ENCODE measurements at places on chromosomes 16 and 17. TPM values are rescaled to one million over a fixed set of nuclear protein-coding genes. Genes with fewer than 3 reads are reported as not detected.
A peak's percentile ranks its signal among the peaks of the same experiment; 100 is the strongest.

Gene KRT17
- 3,327 TPM for total RNA-seq

Gene ADCY7
- 16.8 TPM for total RNA-seq

Gene PYY
- total RNA-seq, result 3.5 TPM

Gene RBFOX1
- total RNA-seq, result 21.0 TPM

Gene RHBDF1
- 25.3 TPM for total RNA-seq

Gene KRT20
- total RNA-seq, result 41.9 TPM

Gene LAT
- 8.5 TPM for total RNA-seq

Gene AIPL1
- not detected for total RNA-seq

Gene FBXO39
- 0.26 TPM for total RNA-seq

Gene KRT13
- 1,618 TPM for total RNA-seq

GRCh38 chr17:36818134-36818825, 119.0 kb upstream of the LHX1 start:
- no peak overlapping the region for H3K27ac ChIP-seq
- H3K36me3 ChIP-seq, result no peaks in the 10 kb centered on the region
- H3K4me1 ChIP-seq, result peaks cover 13% of the 10 kb centered on the region
- peaks cover 67% of the 10 kb centered on the region for H3K27me3 ChIP-seq

GRCh38 chr17:55664287-55664686, 58.4 kb downstream of the TMEM100 start:
- H3K27ac ChIP-seq, result no peak overlapping the region
- H3K36me3 ChIP-seq, result no peaks in the 10 kb centered on the region
- peaks cover 35% of the 10 kb centered on the region for H3K4me1 ChIP-seq
- H3K27me3 ChIP-seq, result peaks cover 2% of the 10 kb centered on the region
- DNase-seq, result no peak
- no peak overlapping the region for H3K4me3 ChIP-seq

DNA sequence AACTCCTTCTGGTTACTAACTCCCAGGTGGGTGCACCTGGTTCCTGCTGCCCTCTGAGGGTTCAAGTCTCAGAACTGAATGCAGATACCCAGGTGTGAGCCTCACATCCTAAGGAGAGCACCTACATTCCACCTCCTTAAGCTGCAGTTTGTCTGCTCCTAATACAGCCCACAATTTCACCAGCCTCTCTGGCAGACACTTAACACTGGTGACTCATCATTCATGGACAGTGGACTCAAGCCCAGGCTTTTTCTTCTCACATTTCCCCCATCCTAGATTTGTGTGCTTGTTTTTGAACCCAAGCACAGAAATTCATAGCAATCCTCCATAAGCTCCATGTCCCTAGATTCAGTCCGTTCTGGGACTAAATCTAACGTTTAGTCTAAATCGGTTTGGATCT, 7.0 kb upstream of the MAF start:
- DNase-seq, result no peak
- H3K4me3 ChIP-seq, result no peak overlapping the region
- no peaks in the 10 kb centered on the region for H3K36me3 ChIP-seq

- DNase-seq, result no peak
- H3K4me1 ChIP-seq, result peaks cover 32% of the 10 kb centered on the region
- H3K36me3 ChIP-seq, result peaks cover 24% of the 10 kb centered on the region
- no peak overlapping the region for H3K4me3 ChIP-seq
These were observed 22.5 kb downstream of the VPS53 start for GRCh38 chr17:692116-692515.

- peaks cover 30% of the 10 kb centered on the region for H3K4me1 ChIP-seq
- DNase-seq, result no peak
- no peak overlapping the region for H3K4me3 ChIP-seq
- H3K36me3 ChIP-seq, result peaks cover 23% of the 10 kb centered on the region
- no peaks in the 10 kb centered on the region for H3K27me3 ChIP-seq
- H3K27ac ChIP-seq, result no peak overlapping the region
These were observed 34.4 kb downstream of the CMIP start for GRCh38 chr16:81478876-81479511.

DNA sequence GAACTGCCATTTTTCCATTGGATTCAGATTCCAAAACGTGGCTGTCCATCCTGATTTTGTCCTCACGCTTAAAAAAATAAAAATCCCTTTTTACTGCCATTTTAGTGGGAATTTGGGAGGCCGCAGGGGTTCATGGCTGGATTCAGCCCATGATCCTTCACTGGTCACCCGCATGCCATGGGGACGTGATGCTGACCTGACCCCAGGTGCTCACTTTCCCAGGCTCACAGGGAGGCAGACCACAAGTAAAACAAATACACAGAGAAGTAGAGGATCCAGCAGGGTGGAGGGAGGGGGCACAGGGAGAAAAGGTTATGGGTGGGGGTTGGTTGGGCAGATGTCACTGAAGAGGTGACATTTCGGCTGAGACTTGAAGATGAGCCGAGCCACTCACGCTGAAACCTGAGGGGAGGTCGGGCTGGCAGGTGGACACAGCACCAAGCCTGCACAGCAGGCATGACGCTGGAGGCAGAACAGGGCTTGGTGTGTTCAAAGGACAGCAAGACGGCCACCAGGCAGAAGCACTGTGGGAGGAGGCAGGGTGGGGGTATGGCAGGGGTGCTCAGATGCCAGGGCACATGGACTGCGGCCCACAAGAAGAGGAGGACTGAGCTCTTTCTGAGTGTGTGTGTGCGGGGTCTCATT, 10.7 kb downstream of the COX4I1 start:
- no peak for DNase-seq
- H3K27ac ChIP-seq, result no peak overlapping the region
- H3K4me3 ChIP-seq, result no peak overlapping the region
- peaks cover 31% of the 10 kb centered on the region for H3K27me3 ChIP-seq
- no peaks in the 10 kb centered on the region for H3K4me1 ChIP-seq

GRCh38 chr17:73133911-73134649, 30.7 kb upstream of the SSTR2 start:
- no peaks in the 10 kb centered on the region for H3K36me3 ChIP-seq
- no peak overlapping the region for H3K4me3 ChIP-seq
- DNase-seq, result no peak
- no peak overlapping the region for H3K27ac ChIP-seq
- peaks cover 5% of the 10 kb centered on the region for H3K4me1 ChIP-seq

GRCh38 chr16:31371008-31371407, 16.0 kb downstream of the ITGAX start:
- H3K4me1 ChIP-seq, result no peaks in the 10 kb centered on the region
- DNase-seq, result no peak
- no peaks in the 10 kb centered on the region for H3K36me3 ChIP-seq
- H3K27me3 ChIP-seq, result peaks cover 26% of the 10 kb centered on the region
- no peak overlapping the region for H3K27ac ChIP-seq

DNA sequence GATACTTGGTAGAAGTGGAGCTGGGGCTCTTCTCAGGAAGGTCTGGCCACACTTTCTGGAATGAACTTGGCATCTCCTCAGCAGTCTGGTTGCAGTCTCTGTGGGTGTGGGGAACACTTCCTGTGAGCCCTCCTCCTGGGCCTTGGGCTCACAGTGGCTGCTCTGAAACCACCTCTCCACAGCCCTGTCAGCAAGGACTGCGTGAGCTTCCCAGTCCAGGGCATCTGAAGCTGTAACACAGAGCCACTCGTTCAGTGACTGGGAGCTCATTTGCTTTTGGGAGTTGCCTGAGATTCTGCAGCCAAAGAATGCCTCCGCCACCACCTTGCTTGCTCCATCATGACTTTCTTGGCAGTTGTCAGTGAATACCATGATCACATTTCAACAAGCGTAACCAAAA, 60.0 kb downstream of the CLEC16A start:
- peaks cover 16% of the 10 kb centered on the region for H3K4me1 ChIP-seq
- no peaks in the 10 kb centered on the region for H3K27me3 ChIP-seq
- no peak for DNase-seq
- H3K27ac ChIP-seq, result no peak overlapping the region
- H3K36me3 ChIP-seq, result peaks cover 20% of the 10 kb centered on the region

DNA sequence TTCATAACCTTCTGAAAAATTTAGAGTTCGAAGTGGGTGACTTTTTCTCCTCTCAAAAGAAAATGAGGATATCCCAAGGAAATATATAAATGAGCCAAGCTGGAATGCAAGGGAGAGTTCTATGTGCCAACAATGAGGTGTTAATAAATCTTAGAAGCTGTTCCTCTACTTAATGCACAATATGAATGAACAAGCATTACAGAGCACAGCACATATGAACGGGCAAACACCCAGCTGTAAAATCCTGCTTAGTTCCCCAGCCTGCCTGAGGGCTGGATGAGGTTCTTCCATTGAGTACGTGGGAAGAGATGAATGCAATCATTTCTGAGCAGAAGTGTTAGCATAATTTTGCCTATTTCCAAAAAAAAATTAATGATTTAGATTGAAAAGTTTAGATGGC, 58.1 kb downstream of the WDR59 start:
- H3K27me3 ChIP-seq, result no peaks in the 10 kb centered on the region
- no peaks in the 10 kb centered on the region for H3K4me1 ChIP-seq
- H3K4me3 ChIP-seq, result no peak overlapping the region
- peaks cover 13% of the 10 kb centered on the region for H3K36me3 ChIP-seq

DNA sequence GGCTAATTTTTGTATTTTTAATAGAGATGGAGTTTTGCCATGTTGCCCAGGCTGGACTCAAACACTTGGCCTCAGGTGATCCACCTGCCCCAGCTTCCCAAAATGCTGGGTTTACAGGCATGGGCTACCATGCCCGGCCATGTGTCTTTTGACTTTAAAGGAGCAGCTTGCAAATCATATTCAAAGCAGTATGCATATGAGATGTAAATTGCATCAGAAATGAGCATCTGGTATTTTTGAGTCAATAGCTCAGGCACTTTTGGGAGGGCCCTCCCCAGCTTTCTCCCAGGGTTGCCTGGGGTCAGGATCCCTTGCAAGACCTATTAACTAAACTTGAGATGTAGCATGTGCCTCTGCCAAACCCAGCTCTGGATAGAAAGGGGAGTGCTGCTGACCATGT, 21.5 kb downstream of the EPOP start:
- no peak overlapping the region for H3K27ac ChIP-seq
- no peak for DNase-seq
- peaks cover 9% of the 10 kb centered on the region for H3K27me3 ChIP-seq

DNA sequence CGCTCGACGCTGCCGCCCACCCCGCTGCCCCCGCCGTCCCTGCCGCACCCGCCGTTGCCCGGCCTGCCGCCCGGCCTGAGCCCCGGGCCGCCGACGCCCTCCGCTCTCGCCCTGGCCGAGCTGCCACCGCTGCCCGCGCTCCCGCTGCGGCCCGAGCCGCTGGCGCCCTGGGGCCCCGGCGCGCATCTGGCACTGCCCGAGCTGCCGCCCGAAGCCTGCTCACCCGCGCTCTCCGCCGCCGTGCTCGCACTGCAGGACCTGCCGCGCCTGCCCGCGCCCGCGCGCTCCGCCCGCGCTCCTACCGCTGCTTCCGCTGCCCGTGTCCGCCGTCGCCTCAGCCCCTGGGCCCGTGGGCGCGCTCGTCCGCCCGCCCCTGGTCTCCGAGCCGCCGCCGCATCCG, 8.4 kb upstream of the CLDN9 start:
- no peaks in the 10 kb centered on the region for H3K4me1 ChIP-seq
- no peak for DNase-seq
- H3K27ac ChIP-seq, result no peak overlapping the region
- H3K36me3 ChIP-seq, result no peaks in the 10 kb centered on the region
- no peak overlapping the region for H3K4me3 ChIP-seq

- no peak for DNase-seq
- peaks cover 13% of the 10 kb centered on the region for H3K4me1 ChIP-seq
- H3K36me3 ChIP-seq, result no peaks in the 10 kb centered on the region
- no peaks in the 10 kb centered on the region for H3K27me3 ChIP-seq
- peak overlapping the region; percentile 75 for H3K27ac ChIP-seq
These were observed 7.1 kb upstream of the AKTIP start for GRCh38 chr16:53509906-53510703.

- no peak overlapping the region for H3K4me3 ChIP-seq
- no peak for DNase-seq
- no peaks in the 10 kb centered on the region for H3K27me3 ChIP-seq
- H3K27ac ChIP-seq, result no peak overlapping the region
- H3K4me1 ChIP-seq, result no peaks in the 10 kb centered on the region
These were observed 4.2 kb downstream of the C16orf90 start for GRCh38 chr16:3490911-3491629.

DNA sequence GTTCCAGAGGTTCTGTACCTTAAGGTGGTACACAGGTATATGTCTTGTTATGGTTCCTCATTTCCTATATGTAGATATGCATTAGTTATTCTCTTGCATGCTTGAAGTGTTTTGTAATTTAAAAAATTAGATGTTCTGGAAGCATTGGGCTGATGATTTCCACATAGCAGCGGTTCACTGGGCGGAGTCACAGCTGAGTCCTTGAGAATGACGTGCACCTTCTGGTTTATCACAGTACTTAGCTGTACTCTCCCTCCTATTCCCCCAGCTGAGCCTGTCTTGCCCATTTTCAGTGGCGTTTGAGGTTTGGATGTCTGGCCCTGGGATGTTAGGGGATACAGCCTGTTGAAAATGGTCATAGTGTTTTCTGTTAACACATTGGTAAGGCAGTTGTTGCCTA, 327.1 kb downstream of the SNX29 start:
- H3K36me3 ChIP-seq, result peaks cover 6% of the 10 kb centered on the region
- peaks cover 14% of the 10 kb centered on the region for H3K4me1 ChIP-seq
- no peak overlapping the region for H3K4me3 ChIP-seq
- H3K27ac ChIP-seq, result no peak overlapping the region

DNA sequence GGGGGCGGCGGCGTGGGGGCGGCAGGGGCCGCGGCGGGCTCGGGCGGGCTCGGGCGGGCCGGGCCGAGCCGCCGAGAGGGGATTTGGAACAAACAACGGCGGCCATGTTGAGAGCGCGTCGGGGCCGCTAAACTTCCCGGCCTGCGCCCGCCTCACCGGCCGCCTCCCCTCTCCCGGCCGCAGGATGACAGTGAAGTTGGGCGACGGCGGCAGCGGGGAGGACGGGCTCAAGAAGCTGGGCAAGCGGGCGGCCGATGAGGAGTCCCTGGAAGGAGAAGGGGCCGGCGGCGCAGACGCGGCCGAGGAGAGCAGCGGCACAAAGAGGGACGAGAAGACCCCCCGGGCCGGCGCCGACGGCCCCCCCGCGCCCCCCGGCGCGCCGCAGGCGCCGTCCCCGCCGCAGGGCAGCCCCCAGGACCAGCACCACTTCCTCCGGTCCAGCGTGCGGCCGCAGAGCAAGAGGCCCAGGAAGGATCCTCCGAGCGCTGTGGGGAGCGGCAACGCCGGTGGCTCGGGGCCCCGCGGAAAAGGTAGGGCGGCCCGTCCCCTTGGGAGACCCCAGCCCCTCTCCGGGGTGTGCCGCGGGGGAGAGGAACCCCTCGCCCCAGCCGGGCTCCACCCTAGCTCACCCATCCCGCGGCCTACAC, 2.4 kb downstream of the CRAMP1 start:
- peaks cover 9% of the 10 kb centered on the region for H3K36me3 ChIP-seq
- peaks cover 13% of the 10 kb centered on the region for H3K4me1 ChIP-seq
- H3K27me3 ChIP-seq, result peaks cover 9% of the 10 kb centered on the region
- H3K4me3 ChIP-seq, result peak overlapping the region; percentile 91

- H3K27me3 ChIP-seq, result peaks cover 6% of the 10 kb centered on the region
- H3K27ac ChIP-seq, result no peak overlapping the region
- no peaks in the 10 kb centered on the region for H3K36me3 ChIP-seq
- peaks cover 16% of the 10 kb centered on the region for H3K4me1 ChIP-seq
These were observed 5.4 kb upstream of the CPNE2 start for GRCh38 chr16:57087003-57087402.

GRCh38 chr17:64066716-64067115, 46.3 kb upstream of the ICAM2 start:
- no peak overlapping the region for H3K27ac ChIP-seq
- DNase-seq, result no peak
- peaks cover 47% of the 10 kb centered on the region for H3K36me3 ChIP-seq
- H3K4me3 ChIP-seq, result no peak overlapping the region
- no peaks in the 10 kb centered on the region for H3K4me1 ChIP-seq
